ENCODE measurements at places on chromosomes 2 and 18.

DNA sequence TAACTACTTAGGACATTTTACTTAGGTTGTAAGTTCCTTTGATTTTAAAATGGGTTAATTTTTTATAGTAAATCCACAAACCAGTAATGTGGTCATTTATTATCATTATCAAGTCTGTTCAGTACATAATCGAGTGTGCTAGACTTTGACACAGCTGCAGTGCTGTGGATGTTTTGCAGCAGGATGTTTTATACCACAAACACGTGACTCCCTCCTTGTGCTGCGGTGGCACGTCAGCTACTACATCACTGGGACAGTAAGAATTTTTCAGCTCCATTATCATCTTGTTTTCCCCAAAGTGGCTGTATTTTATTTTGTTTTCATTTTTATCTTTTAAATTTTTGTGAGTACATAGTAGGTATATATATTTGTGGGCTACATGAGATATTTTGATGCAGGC, 70.0 kb downstream of the ATP9B start:
- no peak for DNase-seq

DNA sequence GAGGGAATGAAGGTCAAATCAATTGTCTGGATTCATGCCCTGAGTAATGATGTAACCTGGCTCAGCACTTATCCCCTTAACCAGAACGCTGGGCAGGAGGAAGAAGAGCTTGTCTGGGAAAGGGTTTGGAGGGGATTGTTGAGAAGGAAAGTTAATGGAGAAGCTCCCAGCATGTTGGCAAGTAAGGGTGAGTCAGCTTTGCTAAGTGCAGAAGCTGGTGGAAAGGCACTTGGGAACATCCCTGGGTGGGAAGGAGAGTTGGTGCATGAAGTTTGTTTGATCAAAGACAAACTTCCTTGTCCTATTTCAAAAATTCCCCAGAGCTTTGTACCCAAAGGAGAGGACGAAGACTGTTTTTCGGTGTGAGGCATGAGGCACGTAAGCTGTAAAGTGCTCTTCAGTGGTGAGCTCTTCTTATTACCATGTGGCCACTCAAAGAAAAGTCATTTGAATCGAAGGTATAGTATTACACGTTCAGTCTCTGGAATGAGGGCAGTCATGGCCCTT, 17.6 kb upstream of the DAW1 start:
- no peak for DNase-seq

DNA sequence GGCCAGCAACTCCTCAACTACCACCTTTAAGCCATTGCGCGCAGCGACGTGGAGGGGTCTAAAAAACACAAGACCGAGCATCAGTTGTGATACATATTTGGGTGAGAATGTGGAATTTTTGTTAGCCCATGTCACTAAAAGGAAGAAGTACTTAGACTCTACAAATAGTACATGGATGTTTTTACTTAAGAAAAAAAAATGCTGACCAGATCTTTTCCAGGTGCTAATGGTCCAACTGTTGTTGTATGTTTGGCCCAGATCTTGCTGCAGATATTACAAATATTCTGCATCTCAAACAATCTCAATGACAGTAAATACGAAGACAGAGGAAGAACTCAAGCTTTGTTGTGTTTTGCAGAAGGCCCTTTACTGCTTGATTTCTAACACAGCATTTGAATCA, 67.1 kb upstream of the PGAP1 start:
- no peak for DNase-seq

- DNase-seq: no peak
Measured at GRCh38 chr2:205644018-205644417, 38.3 kb upstream of the NRP2 start.

GRCh38 chr2:20391951-20392699, 41.5 kb upstream of the PUM2 start:
- no peak for DNase-seq

DNA sequence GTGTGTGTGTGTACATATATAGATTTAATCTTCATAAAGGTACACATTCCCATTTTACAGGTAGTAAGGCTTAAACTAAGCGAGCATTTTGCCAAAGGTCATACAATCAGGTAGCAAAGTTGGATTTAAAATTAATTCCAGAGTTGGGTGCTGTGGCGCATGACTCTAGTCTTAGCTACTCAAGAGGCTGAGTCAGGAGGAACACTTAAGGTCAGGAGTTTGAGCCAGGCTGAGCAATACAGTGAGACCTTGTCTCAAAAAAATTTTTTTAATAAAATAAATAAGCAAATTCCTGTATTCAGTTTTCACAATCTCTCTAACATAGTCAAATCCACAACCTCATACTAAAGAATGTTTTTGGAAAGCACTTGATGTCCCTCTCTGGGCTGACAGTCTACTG, 111.5 kb upstream of the LDLRAD4 start:
- DNase-seq: no peak

GRCh38 chr18:22667616-22668422, 250.1 kb upstream of the CTAGE1 start:
- peak; percentile 27 for DNase-seq

GRCh38 chr2:9769171-9770005, 73.9 kb upstream of the TAF1B start:
- no peak for DNase-seq

DNA sequence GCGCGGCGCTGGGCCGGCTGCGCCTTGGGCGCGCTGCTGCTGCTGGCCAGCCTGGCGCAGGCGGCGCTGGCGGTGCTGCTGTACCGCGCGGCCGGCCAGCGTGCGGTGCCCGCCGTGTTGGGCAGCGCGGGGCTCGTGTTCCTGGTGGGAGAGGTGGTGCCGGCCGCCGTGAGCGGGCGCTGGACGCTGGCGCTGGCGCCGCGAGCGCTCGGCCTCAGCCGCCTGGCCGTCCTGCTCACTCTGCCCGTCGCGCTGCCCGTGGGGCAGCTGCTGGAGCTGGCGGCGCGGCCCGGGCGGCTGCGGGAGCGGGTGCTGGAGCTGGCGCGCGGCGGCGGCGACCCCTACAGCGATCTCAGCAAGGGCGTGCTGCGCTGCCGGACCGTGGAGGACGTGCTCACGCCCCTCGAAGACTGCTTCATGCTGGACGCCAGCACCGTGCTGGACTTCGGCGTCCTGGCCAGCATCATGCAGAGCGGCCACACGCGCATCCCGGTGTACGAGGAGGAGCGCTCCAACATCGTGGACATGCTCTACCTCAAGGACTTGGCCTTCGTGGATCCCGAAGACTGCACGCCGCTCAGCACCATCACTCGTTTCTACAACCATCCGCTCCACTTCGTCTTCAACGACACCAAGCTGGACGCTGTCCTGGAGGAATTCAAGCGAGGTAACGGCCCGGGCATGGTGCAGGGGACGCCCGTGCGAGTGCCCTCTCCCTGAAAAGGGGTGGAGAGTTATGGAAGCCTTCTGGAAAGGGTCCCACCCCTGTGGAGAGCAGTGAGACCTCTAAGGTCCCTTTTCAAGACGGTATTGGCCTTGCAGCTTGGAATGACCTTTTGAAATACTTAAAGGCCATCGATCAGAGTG, 1.0 kb downstream of the CNNM3 start:
- DNase-seq: no peak

- no peak for DNase-seq
Measured at GRCh38 chr2:109623297-109623696, 9.1 kb downstream of the SOWAHC start.

DNA sequence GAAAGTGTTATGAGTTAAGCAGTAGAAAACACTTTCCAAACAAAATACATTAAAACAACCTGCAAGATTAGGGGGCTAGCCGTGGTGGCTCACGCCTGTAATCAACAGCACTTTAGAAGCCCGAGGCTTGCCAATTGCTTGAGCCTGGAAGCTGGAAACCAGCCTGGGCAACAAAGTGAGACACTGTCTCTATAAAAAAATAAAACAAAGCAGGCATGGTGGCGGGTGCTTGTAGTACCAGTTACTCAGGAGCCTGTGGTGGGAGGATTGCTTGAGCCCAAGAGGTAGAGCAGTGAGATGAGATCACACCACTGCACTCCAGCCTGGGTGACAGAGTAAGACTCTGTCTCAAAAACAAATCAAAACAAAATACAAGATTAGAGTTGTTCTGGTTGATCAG, 208.3 kb downstream of the ERBB4 start:
- no peak for DNase-seq

DNA sequence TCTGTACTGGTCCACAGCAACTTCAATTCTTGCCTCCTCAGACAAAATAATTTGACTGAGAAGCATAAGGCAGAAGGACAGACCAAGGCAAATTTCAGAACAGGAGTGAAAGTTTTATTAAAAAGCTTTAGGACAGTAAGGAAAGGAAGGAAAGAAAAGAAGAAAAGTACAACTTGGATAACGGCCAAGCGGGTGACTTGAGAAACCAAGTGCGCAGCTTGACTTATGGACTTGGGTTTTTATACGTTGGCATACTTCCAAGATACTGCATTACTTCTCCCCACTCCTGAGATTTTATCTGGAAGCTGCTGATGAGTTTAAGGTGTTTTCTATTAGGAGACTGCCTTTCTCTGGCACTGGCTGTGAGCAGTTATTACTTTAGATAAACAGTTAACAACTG, 64.7 kb downstream of the CCDC178 start:
- no peak for DNase-seq

DNA sequence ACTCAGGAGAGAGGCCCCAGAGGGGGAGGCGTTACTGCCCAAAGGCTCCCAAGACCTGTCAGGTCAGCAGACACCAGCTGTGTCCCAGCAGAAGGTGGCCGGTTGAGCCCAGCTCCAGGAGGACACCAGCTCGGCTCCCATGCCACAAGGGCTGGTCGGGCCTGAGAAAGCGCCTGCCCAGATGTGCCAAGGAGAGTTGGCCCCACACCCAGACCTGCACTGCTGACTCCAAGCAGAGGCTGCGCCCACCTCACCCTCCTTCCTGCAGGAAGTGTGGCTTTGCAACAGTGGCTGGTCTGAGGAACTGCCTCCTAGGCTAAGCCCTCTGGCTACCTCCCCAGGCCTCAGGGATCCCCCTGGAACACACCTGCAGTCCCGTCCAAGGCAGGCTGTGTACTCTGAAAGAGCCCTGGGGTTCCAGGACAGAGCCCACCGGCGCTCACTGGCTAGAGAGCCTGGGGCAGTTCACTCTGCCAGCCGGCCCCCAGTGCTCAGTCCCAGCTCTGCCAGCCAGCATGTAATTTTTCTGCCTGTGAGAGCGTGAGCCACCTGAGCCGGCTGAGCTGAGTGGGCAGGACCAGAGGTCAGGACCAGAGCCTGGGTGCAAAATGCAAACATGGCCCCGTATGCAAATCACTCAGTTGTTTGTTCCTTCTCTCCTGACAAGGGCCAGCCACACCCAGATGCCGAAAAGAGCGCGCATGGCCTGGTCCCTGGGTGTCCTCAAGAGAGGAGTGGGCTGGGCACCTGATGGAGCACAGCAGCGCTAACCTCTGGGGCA, 36.9 kb upstream of the PTMA start:
- DNase-seq: no peak

DNA sequence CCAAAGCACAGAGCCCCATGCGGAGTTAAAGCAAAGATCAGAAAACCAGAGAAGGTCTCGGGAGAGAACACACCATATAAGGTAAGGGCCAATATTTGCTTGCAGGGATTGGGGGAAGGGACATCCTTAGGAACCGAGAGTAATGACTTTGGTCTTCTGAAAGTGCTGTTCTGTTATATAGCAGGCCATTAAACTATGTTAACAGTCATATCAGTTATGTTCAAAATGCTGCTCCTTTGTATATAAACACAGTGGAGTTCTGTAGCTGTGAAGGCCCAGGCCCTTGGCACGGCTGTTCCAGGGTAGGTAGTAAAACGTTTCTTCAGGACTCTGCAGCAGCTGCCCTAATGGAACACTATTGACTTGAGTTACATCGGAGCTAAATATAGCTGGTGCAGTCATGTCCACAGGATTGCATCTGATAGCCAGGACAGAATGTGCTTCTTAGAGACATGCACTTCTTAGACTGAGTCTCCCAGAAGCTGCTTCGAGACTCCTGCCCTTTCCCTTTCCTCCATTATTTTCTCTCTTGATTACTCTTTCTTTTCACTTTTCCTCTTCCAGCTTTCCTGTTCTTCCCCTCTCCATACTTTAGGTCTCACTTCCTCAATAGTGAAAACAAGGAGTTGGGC, 122.4 kb downstream of the SETBP1 start:
- no peak for DNase-seq

- no peak for DNase-seq
Measured at GRCh38 chr2:237258116-237258515, 155.8 kb downstream of the COL6A3 start.

DNA sequence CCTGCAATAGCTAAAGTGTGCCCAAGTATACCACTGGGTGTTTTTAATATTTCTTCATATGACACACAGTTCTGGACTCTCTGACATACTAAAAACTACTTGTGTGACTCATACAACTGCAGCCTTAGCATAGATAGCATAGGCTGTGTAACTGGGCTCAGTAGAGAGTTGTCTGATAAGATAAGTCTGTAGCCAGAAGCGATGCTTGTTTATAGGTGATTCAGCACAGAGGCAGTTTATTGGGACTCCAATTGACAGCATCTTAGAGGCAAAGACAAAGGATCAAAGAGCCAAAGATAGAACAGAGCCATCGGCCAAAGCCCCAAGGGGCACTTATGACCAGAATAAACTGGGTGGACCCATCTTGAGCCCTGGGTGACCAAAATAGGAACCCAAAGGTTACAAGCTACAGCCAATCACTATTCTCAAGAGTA, 42.3 kb downstream of the AAK1 start:
- peak; percentile 72 for DNase-seq

DNA sequence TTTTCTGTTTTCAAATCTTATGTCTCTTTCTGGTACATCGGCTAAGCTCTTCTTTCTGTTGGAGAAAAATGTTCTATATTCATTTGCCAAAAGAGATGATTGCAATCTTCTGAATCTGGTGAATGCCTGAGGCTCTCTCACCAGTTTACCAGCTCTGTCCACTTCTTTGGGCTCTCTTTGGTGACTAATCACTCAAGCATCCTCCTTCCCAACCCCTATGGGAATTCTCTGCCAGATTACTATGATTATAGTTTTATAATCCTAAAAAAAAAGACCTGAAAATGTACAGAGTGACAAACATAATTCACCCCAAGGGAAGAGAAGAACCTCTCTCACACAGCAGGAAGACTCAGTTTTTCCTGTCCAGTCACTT, 187.3 kb downstream of the CAMKMT start:
- no peak for DNase-seq

- DNase-seq: no peak
Measured at GRCh38 chr18:56639104-56639381, 651 bp upstream of the TXNL1 start.

DNA sequence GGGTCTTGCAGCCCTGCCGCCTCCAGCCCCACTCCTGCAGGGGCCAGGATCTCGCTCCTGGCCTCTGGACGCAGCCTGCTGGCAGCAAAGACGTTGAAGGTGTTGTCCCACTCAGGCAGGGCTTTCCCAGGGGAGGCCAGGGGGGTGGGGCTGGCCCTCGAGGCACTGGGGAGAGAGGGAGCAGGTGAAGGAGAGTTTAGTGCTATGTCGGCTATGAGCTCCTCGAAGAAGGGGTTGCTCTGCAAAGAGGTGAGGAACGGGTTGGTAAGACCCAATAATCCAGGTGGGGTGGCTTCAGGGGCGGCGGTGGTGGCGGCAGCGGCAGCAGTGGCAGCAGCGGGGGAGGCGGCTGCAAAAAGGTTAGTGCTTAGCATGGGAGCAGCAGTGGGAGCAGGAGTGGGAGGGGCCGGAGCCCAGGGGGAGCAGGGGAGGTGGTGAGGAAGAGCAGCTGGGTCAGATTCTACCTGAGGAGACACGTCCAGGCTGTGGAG, 9.7 kb upstream of the SFXN5 start:
- DNase-seq: no peak
